Daoy (cell line): ENCODE measurements at places on chromosomes 6 and 20. TPM values are rescaled to one million over a fixed set of nuclear protein-coding genes. Genes with fewer than 3 reads are reported as not detected.

LST1 gene
- total RNA-seq = 0.09 and 3.5 TPM in 2 replicates

SEL1L2 gene
- total RNA-seq = not detected in 2 replicates

SLA2 gene
- not detected in 2 replicates for total RNA-seq

ID4 gene
- total RNA-seq = 2.1 and 3.0 TPM in 2 replicates

- DNase-seq = peak; percentile 9
Measured at GRCh38 chr6:54892831-54893230, 46.3 kb downstream of the FAM83B start.

GRCh38 chr6:126422912-126423311 is 83.0 kb downstream of the CENPW start:
- DNase-seq = no peak

GRCh38 chr20:25309395-25310267 is 61.7 kb downstream of the PYGB start:
- peak; percentile 87 for DNase-seq

DNA sequence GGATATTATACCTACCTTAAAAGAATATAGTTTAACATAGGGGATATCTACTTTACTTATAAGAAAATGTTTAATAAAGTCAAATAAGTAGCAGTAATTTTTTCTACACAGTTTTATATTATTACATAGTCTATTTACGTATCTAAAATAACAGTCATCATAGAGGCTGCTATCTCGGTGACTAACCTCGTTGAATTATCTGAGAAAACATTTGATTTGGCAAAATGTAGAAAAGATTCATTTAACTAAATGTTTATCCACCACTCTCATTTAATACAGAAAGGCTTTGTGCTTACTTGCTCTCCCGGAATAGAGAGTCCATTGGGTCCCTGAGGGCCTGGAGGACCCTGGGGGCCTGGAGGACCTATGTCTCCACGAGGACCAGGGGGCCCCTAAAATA is 103.6 kb downstream of the COL12A1 start:
- no peak for DNase-seq

DNA sequence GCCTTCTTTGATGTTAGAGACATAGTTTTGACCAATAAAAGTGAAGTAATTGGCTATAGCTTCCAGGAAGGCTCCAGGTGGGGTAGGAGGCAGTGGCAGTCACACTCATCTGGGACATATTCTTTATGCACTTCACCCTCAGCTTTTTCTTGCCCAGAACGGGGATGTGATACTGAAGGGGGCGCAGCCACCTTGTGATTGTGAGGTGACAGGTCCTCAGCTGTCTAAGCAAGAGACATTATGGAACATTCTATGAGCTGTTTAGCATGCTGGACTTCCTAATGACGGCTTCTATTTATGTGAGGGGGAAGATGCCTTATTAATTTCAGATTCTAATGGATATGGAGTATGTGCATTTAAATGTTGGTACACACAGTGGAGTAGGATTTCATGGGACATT is 151.3 kb upstream of the ZFP64 start:
- DNase-seq = no peak

DNA sequence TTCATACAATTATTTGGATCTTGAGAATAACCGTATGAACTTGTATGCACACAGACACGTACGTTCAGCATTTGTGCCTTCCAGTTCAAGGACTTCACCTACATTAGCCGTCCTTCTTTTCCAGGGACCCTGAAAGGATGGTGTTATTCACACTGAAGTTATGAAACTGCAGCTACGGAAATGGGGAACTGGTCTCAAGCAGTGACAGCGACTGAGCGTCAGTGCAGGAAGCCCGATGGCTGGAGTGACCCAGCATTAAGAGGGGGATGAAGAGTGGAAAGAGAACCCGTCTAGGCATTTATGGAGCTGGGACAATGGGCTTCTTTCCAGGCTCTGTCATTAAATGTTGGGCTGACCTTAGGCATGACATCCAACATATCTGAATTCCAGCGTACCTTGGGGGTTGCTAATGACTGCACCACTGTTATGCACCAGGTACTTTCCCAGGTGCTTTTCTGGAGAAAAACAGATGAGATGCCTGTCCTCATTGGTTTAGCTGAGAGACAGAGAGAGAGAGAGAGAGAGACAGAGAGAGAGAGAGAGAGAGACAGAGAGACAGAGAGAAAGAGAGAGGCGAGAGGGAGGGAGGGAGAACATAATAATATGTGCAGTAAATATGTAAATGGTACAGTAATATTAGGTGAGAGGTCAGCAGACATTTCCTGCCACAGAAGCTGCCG is 204.7 kb upstream of the EXOC2 start:
- DNase-seq = no peak

- DNase-seq = no peak
Measured at GRCh38 chr6:10771371-10771894, 23.8 kb downstream of the TMEM14B start.

DNA sequence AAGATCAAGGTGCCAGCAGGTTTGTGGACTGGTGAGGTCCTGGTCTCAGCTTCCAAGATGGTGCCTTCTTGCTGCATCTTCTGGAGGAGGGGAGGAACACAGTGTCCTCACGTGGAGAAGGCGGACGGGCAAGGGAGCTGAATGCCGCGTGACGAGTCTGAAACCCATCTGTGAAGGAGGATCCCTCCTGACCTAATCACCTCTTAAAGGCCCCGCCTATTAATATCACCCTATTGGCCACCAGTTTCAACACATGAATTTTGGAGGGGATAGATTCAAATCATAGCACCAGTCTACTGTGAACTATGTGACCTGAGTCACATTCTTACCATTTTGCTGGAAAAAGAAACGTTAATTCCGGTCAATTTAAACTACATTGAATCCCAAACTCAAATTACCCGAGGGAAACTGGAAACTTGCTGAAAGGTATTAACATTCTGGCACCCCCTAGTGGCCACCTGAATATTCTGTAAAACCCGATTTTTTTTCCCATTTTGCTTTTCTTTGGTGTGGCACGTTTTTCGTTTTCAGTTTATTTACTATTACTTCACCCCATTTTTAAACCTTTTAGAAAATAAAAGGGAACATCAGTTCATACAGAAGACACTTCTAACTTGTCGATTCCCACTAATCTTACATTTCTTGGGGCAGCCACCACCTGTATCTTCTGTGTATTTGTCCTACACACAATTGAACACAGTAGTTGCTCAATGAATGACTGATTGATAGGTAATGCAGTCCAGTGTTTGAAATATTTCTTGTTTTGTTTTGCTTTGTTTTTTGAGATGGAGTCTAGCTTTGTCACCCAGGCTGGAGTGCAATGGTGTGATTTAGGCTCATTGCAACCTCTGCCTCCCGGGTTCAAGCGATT is 17.9 kb upstream of the CCDC170 start:
- peak; percentile 63 for DNase-seq

GRCh38 chr20:40704828-40705227 is 15.8 kb upstream of the MAFB start:
- no peak for DNase-seq

DNA sequence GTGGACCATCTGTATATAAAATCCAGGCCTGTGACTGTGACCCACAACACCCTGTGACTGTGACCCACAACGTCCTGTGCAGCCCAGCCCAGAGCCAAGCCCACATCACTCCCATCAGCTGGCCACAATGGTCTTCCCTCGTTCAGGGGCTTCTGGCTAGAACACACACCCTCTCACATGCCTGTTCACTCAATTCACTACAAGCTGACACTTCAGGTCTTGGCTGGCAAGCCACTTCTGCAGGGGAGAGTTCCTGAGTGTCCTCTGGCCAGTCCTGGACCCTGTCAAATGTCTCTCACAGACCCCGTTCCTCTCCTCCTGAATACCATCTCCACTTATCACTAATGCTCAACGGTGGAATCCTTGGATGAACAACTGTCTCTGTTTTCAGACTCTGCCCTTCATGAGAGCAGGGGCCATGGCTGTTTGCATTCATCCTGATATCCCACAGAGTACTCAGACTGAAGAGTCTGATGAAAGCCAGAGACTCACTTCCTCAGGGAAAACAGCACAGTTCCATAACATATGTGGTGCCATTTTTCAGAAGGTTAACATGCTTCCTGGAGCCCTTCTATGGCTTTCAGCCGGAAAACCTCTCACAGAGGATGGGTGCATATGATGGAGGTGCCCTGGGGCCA is 56.0 kb downstream of the MYH7B start:
- no peak for DNase-seq

GRCh38 chr20:44597930-44598329 is 15.6 kb downstream of the PKIG start:
- no peak for DNase-seq

GRCh38 chr6:78308025-78308424 is 559.3 kb upstream of the IRAK1BP1 start:
- no peak for DNase-seq

DNA sequence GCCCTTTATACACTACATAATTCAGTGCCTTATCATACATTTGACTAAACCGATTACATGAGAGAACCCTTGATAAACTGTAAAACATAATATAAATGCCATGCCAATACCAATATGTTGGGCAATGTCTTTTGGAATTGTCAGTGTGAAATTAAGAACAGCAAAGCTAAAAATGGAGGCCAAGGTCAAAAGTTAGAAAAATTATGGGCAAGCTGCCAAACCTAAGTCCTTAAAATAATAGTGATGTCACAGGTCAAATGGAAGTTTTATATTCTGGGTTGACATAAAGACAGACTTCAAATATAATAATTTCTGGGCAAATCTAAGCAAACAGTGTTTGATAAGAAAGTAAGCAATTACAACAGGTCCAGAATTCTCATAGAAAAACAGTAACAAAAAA is 696.7 kb downstream of the RNF144B start:
- no peak for DNase-seq
